ENCODE measurements at places on chromosomes 4 and X.

- no peak for DNase-seq
Measured at GRCh38 chr4:80903020-80903419, 127.5 kb upstream of the BMP3 start.

- DNase-seq: no peak
Measured at GRCh38 chr4:43457866-43458265, 565.4 kb downstream of the GRXCR1 start.

- DNase-seq: peak; percentile 37
Measured at GRCh38 chrX:68084765-68085164, 348.5 kb downstream of the OPHN1 start.

DNA sequence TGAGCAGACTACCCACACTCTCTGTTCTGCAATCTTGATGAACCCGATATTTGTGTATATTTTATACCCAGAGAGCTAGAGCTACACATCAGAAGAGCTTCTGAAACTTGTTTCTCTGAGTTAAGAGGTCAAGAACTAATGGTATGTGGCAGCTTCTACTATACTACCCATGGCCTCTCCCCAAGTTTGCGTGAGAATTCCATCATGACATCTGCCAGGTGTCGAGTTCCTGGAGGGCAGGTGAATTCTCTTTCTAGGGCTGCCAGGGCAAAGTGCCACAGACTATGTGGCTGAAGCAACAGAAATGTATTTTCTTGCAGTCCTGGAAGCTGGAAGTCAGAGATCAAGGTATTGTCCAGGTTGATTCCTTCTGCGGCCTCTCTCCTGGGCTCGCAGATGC lies 4.4 kb downstream of the SORCS2 start:
- no peak for DNase-seq

DNA sequence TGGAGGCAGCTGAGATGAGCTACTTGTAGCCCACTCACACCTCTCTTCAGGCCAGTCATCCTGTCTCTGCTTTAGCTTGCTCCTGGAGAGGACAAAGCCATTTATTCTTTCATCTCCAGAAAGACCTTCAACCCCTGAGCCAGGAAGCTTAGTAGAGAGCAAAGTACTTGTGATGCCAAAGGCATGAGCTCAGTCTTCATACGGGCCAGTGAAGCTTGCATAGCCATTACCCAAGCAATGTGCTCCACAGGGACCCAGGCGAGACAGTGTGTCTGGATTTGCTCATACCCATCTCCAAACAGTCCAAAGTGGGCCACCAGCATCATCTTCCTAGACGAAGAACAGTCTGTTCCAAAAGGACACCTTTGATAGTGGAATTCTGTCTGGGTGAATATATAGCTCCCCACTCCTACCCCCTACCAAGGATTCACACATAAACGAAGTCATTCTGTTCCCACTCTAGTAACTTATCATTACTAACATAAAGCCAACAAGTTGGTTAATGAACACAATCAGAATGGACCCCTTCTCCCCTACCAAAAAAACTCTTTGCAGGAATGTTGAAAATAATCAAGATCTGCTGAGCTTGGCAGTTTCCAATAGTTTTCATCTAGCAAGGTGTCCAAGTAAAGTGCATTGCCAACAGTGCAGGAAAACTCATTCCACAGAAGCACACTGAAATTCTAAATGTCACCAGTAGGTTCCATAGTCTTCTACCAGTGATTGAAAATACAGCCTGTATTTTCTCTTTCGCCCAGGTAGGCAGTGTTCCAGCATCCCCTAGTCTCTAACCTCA lies 6.7 kb downstream of the TNMD start:
- no peak for DNase-seq

GRCh38 chrX:137569470-137569891 lies 3.6 kb downstream of the ZIC3 start:
- DNase-seq: no peak

GRCh38 chrX:17242470-17242869 lies 132.5 kb upstream of the NHS start:
- peak; percentile 46 for DNase-seq

DNA sequence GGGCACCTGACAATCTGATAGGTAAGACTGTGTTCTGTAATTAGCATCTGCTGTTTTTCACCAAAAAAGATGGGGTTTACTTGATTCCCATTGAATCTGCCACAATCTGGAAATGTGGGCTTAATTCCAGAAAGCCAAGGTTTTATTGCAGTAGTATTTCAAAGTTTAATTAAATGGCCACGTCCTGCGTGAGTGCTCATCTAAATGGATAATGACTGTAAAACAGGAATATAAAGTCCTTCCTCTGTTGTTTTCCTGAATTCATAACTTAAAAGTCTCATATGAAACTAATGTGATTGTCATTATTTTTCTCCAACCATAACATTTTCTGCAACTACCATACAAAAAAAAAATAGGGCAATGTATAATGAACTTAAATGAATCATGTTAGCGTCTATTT lies 2.4 kb downstream of the PGM2 start:
- DNase-seq: no peak

GRCh38 chr4:29722253-29722652 lies 997.9 kb upstream of the PCDH7 start:
- no peak for DNase-seq

DNA sequence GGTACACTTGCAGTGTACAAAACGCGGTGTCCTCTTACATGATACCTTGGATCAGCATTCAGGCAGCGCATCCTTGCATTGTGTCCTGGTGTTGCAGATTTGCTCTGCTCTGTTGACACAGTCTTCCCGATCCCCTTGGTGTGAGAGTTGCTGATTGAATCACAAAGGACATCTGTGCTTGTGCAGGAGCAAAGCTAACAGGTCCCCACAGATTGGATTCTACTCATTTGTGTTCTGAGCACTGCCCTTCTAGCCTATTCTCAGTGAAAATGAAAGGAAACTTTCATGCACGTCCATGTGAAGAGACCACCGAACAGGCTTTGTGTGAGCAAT lies 171.4 kb downstream of the FRMPD4 start:
- DNase-seq: no peak

- no peak for DNase-seq
Measured at GRCh38 chr4:71366766-71367165, 27.9 kb downstream of the SLC4A4 start.

DNA sequence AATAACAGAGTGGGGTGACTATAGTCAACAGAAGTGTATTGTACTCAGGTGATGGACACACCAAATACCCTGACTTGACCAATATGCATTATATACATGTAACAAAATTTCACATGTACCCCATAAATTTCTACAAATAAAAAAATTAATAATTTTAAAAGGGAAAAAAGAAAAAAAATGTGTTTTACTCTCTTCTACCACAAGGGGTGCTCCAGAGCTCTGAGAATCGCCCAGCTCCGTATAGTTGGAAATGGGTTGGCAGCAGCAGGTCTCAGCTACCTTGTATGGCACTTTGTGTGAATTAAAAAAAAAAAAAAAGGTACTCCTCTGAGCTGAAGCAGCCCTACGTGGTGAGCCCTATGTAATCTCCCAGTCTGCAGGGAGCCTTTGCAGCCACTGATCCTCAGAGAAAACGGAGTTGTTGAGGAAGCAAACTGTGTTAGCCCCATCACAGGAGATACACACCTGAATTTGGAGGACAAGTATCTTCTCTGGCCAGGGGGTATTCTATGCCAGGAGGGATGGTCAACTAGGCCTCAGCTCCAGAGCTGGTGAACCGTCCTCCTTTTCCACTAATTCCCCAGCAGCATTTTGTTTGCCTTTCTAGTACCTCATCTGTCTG lies 17.2 kb upstream of the POLA1 start:
- DNase-seq: peak; percentile 5

GRCh38 chr4:134883831-134884449 lies 682.4 kb upstream of the PABPC4L start:
- no peak for DNase-seq

GRCh38 chrX:134688839-134689238 lies 30.6 kb upstream of the PLAC1 start:
- no peak for DNase-seq

DNA sequence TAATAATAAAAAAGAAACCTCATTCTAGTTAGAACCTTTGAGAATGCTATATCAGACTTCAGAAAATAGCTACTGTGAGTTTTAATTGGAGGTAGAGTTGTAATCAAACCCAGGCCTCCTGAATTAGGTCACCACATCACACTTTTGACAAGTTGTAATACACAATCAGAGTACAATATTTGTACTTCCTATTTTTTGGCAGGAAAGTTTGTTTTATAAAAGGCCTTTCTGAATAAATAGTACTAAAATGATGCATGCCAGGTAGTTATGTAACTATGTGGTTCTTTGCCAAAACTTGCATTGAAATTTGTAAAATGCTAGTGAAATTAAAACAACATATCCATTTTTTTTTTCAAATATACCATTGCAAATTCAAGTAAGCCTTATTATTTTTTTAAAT lies 26.8 kb downstream of the ADH7 start:
- no peak for DNase-seq

DNA sequence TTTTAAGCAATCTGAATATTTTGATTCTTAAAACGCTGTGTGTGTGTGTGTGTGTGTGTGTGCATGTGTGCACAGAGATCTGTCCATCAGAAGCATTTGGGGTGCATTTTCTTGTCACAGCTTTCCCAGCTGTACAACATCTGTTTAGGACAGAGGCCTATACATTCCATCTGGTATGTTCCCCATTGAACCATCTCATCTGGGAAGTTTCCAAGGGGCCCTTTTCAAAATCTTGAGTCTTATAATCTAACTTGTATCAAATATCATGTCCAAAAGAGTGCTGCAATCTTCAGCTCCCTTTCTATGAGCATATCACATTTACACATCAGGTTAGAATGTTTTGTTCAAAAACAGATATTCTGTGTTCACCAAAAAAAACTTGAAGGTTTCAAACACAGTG lies 16.5 kb upstream of the MID1 start:
- no peak for DNase-seq

DNA sequence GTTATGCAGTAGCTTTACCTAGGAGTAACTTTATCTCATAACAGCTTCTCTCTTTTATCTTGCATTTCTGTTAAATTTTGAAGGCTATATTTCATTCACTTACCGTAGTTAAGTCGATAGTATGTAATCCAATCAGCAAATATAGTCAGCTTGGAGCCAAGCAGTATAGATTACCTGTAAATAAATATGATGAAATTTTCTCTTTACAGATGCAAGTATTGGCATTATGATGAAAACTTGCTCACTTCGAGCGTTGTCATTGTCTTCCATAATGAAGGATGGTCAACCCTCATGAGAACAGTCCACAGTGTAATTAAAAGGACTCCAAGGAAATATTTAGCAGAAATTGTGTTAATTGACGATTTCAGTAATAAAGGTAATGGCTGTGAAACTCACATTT lies 42.3 kb downstream of the HMGB2 start:
- no peak for DNase-seq

GRCh38 chrX:19739683-19740082 lies 147.7 kb downstream of the SH3KBP1 start:
- peak; percentile 73 for DNase-seq

- DNase-seq: peak; percentile 3
Measured at GRCh38 chrX:42290608-42291007, 367.3 kb upstream of the CASK start.

Measured in NB4 (cell line).